ENCODE measurements at places on chromosomes 16 and 17. TPM values are rescaled to one million over a fixed set of nuclear protein-coding genes. Genes with fewer than 3 reads are reported as not detected.

RPS15A gene
- 1,782 TPM for total RNA-seq

TMEM107 gene
- total RNA-seq, result 22.0 TPM

CACNG3 gene
- not detected for total RNA-seq

NFAT5 gene
- total RNA-seq, result 92.5 TPM

PHOSPHO1 gene
- total RNA-seq, result not detected

Data from mesothelial cell of epicardium (in vitro differentiated cells).